H54 (cell line): ENCODE measurements at places on chromosomes 3 and 15.

- no peak for DNase-seq
These were observed 352.6 kb downstream of the CGGBP1 start for GRCh38 chr3:87706176-87706575.

DNA sequence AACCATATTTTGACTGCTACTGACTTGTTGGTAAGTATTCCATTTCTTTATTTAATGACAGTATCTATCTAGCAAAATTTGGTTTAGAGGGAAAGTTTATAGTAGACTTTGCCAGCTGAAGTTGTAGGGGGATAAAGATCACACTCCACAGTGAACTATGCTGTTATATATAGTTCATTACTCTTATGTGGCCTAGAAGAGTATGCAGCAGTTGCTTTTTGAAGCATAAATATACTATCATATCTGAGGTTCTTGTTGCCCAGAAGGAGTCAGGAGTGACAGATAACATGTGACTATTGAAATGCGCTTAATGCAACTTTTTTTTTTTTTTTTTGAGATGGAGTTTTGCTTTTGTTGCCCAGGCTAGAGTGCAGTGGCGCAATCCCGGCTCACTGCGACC is 25.6 kb upstream of the MCF2L2 start:
- no peak for DNase-seq

DNA sequence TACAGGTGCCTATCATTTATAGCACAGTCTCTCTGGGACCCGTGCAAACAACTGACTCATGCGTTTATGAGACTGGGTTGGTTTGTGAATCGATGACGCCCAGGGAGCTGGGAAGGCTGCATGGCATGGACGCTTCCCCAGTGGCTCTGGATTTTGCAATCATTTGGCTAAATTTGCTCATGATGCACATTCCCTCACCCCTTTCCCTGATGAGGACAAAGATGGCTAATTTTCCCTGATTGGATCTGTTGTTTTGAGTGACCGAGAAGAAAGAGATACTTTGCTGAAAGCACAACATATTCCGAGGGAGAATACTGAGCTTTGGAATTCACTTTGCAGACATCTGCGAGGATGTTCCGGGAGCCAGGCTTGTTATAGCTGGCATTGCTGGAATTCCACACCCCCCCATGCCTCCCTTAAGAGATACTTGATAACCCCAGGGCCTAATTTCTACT is 51.1 kb downstream of the CGNL1 start:
- peak; percentile 32 for DNase-seq

DNA sequence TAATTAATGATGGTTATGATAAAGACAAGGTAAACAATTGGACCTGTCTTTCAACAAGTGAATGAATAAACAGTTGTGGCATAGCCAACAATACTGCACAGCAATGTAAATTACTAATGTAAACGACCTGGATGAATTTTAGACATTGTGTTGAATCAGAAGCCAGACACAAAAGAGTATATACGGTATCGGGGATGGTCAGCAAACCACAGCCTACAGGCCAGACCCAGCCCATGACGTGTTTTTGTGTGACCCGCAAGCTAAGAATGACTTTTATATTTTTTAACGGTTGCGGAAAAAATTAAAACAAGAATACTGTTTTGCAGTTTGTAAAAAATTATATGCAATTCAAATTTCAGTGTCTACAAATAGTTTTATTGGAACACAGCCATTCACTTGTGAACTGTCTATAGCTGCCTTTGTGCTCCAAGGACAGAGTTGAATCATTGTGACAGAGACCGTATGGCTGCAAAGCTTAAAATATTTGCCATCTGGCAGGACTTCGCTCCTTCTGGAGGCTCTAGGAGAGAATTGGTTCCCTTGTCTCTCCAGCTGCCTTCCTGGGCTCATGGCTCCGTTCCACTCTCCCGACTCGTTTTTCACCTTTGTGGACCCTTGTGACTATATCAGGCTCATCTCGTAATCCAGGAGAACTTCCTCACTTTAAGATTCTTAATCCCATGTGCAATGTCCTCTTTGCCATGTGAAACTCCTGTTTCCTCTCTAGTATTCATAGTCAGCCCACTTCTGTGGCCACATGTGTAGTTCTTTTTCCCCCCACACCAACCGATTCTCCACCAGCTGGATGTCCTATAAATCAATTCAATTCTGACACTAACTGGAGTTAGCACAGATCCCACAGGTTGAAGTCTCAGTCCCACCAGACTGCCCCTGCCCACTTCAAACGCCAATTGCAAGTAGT is 72.7 kb downstream of the CMTM8 start:
- no peak for DNase-seq

- DNase-seq, result no peak
These were observed 364.8 kb upstream of the TPRG1 start for GRCh38 chr3:188807006-188807405.

GRCh38 chr15:59313641-59314332 is 58.9 kb downstream of the MYO1E start:
- no peak for DNase-seq

DNA sequence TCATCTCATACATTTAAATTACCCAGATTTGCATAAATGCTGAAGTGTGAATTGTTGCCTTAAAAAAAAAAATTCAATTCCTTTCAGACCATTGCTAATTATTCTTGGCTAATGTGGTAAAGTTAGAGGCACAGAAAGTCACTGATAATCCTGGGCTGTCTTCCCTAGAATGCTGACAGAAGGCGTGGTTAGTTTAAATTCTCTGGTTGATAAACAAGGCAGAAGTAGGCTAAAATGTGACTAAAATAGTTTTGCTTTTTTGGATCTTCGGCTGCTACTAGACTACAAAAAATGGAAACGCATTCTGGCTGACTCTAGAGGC is 193.7 kb downstream of the OTOL1 start:
- no peak for DNase-seq

DNA sequence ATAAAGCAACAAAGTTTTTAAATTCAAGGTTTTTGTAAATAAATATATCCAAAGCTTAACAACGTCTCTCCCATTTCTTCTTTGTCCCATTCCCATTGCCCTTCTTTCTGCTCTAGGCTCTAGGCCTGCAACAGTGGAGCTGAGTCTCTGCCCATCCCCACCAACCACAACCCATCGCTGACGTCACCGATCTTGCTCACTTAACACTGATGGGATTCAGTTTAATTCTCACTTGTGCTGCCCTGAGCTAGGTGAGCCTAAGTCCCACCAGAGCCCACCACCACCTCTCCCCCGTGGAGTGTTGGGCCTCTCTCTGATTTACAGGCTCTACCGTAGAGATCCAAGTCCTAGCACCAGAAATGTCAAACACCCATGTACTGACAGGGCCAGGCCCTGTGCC is 61.3 kb upstream of the RAB6B start:
- no peak for DNase-seq
